ENCODE measurements at places on chromosomes 12 and 14.

DNA sequence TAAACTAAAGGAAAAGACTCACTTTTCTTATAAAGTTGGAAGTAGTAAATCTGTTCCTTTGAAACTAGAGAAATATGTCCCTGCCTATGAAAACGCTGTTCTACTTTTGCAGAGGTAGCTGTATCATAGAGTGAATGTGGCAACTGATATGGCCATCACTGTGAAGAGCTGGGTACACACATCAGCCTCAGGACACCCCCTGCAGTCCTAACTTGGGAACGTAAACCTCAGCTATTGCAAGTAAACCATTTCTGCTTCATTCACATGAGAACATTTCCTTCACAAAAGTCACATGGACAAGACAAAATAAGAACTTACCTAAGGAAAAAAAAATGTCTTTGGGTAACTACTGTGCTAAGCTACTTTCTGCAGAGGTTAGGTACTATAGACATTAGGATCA, 233.3 kb upstream of the PPFIA2 start:
- peak; percentile 25 for DNase-seq

GRCh38 chr12:91893476-91893875, 252.2 kb downstream of the BTG1 start:
- DNase-seq, result no peak

DNA sequence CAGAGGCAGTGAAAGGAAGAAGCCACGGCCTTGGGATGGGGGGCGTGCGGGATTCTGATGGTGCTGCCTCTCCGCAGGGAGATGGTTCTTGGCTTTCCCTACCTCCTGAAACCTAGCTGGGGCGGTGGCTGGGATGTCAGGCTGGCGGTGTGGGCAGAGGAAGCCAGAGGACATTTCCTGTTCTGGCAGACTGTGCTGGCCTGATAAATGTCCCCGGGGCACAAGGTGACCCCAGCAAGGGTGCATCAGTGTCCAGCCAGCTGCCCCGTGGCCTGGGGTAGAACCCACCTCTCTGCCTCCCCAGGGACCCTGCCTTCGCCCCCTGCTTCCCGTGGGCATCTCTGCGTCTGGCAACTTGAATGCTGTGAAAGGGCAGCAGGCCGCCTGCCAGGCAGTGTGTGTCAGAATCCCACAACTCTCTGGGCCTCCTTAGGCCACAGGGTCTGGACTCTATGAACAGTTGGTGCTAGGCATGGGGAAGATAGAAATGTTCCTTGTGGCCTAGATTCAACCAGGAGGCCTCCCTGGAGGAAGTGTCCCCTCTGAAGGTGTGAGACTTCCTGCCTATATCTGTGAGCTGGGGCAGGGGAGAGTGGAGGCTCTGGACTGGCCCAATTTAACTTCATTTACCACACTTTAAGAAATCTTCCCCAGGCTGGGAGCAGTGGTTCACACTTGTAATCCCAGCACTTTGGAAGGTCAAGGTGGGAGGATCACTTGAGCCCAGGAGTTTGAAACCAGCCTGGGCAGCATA, 4.9 kb downstream of the SH2B3 start:
- DNase-seq, result no peak

DNA sequence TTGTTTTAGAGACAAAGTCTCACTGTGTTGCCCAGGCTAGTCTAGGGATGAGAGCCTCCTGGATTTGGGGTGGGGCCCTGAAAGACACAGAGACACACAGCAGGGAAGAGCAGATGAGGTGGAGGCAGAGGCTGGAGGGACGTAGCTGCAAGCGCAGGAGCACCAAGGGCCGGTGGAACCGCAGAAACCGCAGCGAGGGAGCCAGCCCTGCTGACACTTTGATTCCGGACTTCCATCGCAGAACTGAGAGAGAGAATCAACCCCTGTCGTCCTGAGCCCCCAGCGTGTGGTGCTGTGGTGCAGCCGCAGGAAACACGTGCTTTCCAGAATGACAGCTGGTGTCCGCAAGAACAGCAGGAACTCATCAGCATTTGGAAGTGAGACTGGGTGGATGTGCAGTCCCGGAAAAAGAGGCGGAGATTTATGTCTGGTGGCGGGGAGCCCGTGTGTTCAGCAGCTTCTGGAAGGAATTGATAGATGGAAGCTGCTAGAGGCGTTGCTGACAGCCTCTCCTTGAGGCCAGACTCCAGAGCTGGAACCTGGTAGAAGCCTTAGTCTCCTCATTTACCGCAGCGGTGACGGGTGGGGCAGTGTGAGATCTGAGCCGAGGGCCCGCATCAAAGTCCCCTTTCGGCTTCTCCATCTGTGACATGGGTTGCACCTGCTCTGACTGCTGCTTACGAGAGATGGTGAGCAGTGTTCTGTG, 21.9 kb upstream of the KLC1 start:
- DNase-seq, result peak; percentile 62

- no peak for DNase-seq
These were observed 76.0 kb upstream of the FZD10 start for GRCh38 chr12:130086248-130086647.

DNA sequence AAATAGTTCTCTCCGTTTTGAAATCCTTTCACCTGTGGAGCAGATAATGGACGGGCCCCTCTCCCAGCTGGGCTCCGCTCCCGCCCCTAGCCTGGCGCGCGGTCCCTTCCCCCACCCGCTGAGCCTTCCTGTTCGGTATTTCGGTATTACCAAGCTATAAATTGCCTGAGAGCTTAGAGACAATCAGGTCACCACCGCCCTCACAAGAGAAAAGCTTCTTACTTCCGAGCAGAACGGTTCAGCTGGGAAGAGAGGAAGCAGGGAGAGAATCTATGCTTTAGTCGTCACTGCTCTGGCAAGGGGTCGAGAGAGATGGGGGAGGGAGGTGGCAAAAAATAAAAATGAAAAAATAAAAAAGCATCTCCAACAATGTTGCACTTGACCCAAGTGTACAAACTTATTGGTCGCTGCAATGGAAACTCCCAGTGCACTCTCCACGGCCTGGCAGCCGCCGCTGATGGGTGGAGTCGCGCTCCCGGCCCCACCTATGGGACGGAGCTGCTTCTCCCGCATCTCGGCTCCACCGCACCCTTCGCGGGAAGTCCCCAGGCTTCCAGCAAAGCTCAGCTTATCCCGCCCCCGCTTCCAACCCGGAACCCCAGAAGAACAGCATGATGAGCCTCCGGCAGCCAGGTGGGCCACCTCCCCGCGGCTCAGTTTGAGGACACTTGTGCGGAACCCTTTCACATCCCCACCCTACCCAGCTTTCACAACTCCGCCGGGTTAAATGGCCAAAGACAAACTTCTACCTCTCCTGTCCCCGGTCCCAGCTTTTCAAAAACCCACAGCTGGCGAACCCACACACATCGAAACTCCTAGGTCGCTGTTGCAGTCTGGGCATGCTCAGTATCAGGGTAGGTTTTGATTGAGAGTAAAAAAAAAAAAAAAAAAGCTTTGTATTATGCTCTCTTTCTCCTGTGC, 832 bp upstream of the SYT1 start:
- DNase-seq, result no peak

DNA sequence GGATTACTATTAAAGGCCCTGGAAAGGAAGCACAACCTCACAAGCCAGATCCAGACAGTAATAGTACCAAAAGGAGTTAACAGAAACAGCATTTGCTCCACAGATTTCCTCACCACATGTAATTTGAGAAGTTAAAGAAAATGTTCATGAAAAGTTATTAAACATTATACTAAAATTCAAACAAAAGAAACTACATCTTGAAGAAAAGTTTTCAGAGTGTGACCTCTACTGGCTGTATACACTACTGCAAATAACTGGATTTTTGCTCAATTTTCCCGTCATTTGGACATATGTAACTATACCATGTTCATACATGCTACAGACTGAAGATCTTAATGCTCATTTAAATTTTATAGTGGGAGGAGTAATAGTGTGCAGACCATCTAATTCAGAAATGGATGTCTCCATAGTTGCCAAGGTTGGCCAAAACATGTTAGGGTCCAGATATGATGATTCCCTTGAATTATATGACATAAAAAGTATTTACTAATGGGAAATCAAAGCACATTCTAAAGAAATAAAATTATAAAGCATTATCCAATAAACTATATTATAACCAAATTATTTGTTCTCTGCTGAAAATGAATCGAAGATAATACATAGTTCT, 5.6 kb downstream of the KRR1 start:
- no peak for DNase-seq

DNA sequence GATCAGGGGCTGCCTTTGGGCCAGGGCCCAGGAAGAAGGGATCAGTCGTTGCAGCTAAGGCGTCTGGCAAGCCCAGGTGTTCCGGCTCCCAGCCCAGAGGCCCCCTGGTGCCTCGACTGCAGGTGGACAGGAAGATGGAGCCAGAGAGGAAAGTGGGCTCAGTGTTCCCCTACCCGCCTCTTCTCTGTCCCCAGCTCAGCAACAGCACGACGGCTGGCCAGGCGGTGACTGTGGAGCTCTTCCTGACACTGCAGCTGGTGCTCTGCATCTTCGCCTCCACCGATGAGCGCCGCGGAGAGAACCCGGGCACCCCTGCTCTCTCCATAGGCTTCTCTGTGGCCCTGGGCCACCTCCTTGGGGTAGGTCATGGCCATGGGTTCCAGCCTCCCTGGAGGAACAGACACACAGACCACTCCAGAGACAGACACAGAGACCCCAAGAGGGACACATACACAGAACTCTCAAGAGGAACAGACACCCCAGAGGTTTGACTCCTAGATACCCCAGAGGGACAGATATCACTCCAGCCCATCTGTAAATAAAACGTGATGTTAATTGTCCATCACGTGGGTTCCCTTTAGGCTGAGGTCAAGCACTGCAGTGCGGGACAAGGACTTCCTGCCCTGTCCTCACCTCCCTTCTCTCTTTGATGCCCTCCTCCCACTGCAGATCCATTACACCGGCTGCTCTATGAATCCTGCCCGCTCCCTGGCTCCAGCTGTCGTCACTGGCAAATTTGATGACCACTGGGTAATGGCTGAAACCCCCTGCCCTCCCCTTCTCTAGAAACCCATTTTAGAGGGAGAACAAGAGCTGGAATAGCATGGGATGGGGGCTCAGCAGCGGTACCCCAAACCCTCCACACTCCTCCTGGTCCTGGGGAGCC, 3.7 kb downstream of the AQP2 start:
- DNase-seq, result no peak

DNA sequence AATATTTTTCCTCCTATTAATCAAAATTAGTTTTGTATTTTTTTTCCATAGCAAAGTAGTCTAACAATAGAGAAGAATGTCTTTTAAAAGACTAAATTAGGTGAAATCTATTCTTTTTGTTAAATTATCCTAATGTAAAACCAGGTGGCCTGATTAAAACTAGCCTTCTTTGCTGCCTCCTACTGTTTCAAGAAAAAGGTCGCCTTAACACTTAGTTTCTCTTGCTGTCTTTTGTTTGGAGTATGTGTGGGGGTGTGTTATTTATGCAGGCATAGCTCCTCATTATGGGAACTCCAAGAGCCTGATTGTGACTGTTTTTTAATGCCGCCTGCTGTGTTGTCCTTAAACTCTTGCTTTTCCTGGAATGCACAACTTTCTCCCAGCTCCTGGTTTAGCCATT, 855.3 kb downstream of the DIO2 start:
- no peak for DNase-seq

DNA sequence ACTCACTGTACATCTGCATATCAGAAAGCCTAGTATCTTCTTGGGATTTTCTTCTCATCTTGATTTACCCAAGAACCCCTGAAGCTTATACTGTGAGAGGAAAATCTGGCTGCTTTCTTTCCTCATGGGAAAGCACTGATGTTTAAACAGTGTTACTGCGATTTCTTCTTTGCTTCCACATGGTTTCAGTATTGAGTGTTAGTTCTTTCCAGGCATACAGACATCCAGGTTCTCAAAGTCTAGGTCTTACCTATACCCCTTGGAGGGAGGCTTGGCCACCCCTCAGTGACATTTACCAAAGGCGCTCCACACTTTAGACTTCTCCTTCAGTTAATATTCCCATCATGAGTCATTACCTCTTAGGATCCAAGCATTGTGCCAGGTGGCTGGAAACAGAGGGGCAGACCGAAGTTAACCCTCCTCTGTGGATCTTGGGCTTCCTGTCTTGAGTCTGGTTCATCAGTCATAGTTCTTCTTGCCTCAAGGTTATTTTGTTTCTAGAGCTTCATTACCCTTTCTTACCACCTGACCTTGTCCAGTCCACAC, 79.1 kb downstream of the TMEM117 start:
- no peak for DNase-seq

DNA sequence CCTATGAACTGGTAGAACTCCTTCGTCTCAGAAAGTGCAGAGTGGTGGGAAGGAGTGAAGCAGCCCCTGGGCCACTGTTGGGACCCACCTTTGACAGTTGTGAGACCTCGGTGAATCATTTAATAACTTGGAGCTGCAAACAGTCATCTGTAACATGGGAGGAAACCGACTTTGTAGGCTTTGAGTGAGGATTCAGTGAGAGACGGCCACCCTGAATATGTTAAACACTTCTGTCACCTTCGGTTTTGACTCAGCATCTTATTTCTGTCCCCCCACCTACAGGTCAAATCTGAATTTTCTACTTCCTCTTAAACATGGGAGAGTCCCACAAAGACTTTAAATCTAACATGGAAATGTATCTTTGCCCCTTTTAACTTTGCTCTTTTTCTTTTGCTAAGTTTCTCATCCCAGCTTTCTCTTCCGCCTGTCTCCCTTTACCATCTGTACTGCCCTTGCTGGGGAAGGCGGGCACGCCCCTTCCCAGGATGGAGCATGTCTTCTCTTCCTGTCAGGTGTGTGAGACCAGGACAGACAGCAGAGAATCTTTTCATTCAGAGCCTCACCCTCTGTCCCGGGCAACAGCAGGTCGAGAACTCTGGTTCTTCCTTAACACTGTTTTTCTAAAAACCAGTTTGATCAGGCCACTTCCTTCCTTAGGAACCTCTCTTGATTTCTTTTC, 37.1 kb downstream of the ZC3H14 start:
- no peak for DNase-seq

DNA sequence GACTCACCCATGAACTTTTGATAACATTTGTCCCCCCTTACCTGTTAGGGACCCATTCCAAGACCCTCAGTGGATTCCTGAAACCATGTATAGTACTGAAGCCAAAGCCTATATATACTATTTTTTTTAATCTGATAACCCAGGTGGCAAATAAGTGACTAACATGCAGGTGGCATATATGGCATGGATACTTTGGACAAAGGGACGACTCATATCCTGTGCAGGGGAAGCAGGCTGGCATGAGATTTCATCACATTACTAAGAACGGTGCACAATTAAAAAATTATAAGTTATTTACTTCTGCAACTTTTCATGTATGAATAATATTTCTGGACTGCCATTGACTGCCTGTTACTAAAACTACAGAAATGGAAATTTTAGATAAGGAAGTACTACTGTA, 880.1 kb upstream of the FBXO33 start:
- DNase-seq, result no peak

- no peak for DNase-seq
These were observed 1.2 kb upstream of the C14orf180 start for GRCh38 chr14:104578321-104578720.

All from CD4-positive, alpha-beta T cell treated with Interferon gamma for 1 hour (primary cell).